ENCODE measurements at places on chromosomes 7 and 10.
A peak's percentile ranks its signal among the peaks of the same experiment; 100 is the strongest.

GRCh38 chr7:31695859-31696614 is 9.0 kb downstream of the PPP1R17 start:
- DNase-seq: peak; percentile 80

DNA sequence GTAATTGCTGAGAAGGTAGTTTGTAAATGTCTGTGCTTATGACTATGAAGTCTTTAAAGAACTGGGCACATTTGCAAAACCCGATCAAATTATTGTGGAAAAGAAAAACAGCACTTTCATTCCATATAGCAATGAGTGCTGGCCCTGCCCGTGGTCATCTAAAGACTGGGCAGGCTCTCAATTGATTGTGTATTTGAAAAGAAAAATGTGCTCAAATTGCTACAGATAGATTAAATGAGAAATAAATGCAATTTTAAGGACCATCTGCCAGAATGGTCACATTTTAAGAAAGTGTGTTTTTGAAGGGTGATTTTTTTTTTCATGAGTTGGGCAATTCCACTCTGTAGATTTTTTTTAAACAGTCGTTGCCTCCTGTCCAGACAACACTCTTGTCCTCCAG is 672.2 kb downstream of the SDK1 start:
- no peak for DNase-seq

GRCh38 chr7:2760098-2760889 is 72.3 kb downstream of the AMZ1 start:
- DNase-seq: peak; percentile 71

GRCh38 chr10:21195252-21195651 is 298.1 kb upstream of the NEBL start:
- no peak for DNase-seq

- peak; percentile 16 for DNase-seq
Measured at GRCh38 chr10:86226781-86227201, 139.8 kb downstream of the GRID1 start.

DNA sequence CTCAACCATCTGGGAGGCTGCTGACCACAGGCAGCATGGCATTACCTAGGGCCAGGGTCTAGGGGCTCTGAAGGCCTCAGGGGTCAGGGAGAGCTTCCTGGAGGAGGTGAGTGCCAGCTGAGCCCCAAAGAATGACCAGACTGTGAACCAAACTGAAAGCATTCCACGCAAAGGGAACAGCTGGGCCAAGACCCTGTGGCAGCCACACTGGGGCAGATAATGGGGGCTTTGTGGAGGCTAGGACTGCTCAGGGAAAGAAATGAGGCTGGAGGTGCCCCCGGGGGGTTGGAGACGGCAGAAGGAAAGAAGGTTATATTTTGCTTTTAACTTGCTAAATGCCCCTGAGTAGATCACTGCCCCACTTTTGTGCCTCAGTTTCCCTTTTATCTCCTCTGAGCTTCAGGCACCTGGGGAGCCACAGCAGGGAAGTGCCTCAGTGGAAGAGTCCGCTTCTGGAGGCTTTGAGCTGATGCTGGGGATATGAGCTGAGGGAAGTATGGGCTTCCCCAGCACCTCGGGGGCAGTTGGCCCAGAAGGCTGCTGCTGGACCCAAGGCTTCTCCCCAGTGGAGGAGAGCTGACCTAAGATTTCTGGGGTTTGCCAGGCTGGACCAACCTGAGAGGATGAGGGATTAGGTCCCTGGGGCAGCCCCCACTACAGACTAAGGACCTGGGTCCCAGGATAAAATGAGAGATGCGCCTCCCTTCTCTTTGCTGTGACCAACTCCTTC is 57.8 kb downstream of the ZMIZ1 start:
- DNase-seq: no peak

DNA sequence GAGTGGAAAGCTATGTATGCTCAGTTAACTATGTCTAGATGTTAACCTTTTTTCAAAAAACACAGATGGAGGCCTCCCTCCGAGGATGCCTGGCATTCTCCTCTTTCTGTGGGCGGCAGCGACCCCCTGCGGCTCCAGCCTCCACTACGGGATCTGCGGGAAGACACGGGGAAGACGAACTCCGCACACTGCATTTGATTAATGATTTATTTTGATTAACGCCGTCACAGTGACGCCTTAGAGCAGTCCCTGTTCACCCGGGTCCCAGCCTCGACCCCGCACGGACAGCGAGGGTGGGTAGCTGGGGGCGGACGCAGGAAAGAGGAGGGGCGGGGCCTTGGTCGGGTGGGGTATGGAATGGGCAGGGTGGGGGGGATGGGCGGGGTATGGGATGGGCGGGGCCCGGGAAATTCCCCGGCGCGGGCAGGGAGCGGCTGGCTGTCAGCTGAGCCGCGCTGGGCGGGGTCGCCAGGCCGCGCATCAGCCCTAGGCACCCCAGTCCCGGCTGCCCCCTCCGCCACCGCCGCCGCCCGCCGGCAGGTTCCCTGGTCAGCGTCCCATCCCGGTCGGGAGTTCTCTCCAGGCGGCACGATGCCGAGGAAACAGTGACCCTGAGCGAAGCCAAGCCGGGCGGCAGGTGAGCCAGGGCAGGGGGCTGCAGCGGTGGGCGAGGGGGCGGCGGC is at the start of gene OPTN:
OPTN (plus strand) TSS at position 498 of the 683 bp plus-strand sequence. CDS start 8,960 bp downstream, outside the sequence.
- peak; percentile 90 for DNase-seq

DNA sequence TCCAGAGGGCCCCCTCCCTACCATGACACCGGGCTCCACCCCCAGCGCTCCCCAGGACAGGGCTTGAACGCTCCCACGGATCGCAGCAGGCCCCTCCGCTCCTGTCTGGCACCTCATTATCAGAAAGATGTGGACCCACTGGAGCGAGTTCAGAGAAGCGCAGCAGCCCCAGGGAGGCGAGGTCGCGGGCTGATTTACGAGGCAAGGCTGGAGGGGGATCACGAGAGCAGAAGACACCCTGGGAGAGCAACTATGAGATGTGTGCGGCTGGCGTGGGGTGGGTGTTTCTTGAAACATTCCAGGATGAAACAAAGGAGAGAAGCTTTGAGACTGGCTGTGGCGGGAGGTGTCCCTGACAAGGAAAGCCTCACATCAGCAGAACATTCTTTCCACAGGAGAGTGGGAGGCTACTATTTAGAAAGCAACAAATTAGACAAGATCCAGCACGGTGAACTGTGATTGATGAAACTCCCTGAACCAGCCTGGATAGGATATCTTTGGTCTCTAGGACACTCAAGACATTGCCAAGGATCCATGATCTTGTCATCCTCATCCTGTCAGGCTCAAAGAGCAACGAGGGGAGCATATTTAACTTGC is 66.0 kb downstream of the JCAD start:
- no peak for DNase-seq

GRCh38 chr10:17981766-17982380 is 30.2 kb downstream of the SLC39A12 start:
- no peak for DNase-seq

GRCh38 chr7:29116361-29117200 is 29.8 kb downstream of the CPVL start:
- no peak for DNase-seq

GRCh38 chr7:4856336-4857057 is 5.3 kb downstream of the PAPOLB start:
- DNase-seq: no peak

- no peak for DNase-seq
Measured at GRCh38 chr10:29011516-29011915, 277.4 kb upstream of the LYZL1 start.

DNA sequence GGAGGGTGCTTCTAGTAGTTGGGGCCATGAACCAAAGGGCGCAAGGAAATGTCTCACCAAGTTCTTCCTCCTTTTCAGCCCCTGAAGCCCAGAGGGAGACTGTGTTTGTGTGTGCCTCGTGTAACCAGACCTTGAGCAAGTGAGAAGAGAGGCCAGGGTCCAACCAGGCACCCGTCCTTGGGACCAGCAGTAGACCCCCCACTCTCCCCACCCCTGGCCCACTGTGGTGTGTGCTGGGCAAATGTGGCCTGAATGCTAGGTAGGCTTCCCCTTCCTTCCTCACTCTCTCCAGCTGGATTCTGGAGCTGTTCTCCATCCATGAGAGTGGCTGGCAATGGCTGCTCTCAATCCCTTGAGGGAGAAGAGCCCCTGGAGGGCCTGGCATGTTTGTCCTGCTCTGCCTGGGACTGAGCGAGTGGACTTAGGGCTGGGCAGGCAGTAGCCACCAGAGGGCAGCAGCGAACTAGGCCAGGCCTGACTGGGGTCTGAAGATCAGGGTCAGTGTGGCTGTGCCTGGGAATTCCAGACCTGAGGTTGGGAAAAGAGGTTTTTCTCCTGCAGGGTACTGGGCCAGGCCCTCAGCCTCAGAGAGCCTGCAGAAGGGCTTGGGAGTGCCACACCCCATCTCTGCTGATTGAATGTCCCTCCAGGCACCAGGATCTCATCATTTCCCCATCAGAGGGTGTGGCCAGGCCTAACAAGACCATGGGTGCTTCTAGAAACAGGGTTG is 12.5 kb downstream of the SFRP5 start:
- peak; percentile 71 for DNase-seq

DNA sequence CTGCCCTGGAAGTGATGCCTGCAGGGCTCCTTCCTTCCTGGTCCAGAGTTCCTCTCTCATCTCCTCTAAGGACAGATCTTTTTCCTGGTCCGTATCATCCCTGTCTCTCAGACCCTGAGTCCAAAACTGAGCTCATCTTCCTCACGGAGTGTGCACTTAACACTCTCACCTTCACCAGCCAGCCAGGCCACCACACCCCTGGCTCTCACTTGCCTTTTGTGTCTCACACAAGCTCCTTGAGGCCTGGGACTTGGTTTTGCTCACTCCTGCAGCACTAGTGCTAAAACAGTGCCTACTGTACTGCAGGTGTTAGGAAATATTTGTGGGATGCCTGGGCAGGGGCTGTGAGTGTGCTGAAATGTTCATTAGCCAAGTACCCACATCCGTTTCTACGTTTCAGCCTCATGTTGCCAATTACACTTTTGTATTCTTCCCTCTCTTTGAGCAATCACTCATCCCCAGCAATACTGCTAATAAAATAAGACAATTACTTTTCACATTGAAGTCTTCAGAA is 21.4 kb upstream of the PARP12 start:
- DNase-seq: no peak

- no peak for DNase-seq
Measured at GRCh38 chr7:108293149-108293612, 163.0 kb upstream of the LAMB4 start.

DNA sequence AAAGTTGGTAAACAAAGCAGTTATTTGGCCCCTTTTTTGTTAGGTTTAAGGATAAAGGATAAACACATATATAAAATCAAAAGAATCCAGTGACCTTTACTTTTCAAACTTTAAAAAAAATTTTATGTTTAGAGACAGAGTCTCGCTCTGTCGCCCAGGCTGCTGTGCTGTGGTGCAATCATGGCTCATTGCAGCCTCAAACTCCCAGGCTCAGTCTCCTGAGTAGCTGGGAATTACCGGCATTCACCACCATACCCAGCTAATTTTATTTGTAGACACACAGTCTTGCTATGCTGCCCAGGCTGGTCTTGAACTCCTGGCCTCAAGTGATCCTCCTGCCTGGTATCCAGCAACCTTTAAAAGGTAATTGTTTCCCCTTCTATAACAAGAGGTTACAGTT is 31.3 kb downstream of the GNA12 start:
- DNase-seq: peak; percentile 47
